ENCODE measurements at places on chromosomes 13 and 19.
A peak's percentile ranks its signal among the peaks of the same experiment; 100 is the strongest.

- DNase-seq, result peak; percentile 41
Measured at GRCh38 chr19:15195371-15196334, 5.1 kb downstream of the NOTCH3 start.

DNA sequence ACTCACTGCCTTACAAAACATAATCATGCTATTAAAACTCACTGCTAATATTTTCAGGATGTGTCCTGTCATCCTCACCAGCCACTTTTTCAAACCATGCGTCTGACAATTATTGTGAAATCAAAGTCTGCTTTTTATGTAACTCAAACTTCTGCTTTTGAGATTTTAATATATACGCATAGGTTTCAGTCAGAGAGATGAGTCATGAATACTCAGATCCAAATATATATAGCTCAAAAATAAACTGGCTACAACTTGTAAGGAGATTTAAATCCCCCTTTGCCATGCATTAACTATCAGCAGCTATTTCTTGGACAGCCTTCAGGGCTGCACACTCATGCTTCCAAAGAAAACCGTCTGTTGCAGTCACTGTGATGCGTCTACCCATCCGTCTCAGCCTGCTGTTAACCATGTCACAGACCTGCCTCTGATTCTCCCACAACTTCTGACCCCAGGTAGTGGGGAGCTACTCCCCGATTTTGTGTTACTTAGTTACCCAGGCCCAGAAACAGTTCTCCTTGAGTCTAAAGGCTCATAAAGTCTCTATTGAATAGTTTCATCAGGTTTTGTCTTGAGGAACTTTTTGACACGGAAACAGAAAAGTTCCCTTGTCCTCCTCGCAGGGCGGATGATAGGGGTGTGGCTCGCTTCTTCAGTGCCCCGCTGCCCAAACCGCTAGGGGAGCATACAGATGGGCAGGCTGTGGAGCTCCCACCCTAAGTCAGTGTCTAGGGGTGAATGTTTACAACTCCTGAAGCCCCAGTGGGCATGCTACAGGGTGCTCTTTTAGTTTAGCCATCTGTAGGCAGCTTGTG, 33.8 kb upstream of the SGCG start:
- no peak for DNase-seq

- no peak for DNase-seq
Measured at GRCh38 chr19:18287836-18288772, 6.7 kb upstream of the JUND start.

DNA sequence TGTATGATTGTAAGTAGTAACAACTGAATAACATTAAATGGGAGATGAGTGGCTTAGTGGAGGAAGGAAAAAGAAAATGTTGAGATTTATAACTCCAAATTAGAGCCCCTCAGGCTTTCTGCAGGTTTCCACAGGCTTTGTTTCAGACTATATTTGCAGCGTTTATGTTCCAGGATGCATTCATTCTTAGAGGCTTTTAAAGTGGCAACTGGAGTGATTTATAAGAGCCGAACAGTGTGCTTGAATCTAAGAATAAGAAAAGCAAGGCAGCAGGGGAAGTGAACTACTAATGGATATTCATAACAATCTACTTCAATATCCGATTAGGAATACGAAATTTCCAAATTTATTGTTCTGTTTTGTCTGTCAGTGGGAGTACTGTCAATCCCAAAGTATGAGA, 91.0 kb downstream of the UFM1 start:
- DNase-seq, result no peak

DNA sequence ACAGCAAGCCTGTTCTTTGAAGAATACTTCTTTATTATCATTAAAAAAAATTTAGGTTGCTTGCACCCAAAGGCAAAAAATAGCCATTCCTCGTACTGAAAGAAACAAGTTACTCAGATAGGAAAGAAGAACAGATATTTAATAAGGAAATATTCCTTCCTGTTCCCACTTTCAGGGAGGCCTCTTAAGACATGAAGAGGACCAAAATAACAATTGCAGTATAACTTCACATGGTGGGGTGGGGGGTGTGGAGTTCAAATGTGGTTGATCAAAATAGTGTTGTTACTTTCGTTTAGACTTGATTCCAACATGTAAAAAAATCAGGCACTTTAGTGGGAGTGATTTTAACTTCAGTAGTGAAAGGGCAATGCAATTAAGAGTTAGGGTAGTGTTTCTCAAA, 3.6 kb downstream of the RGCC start:
- DNase-seq, result no peak

DNA sequence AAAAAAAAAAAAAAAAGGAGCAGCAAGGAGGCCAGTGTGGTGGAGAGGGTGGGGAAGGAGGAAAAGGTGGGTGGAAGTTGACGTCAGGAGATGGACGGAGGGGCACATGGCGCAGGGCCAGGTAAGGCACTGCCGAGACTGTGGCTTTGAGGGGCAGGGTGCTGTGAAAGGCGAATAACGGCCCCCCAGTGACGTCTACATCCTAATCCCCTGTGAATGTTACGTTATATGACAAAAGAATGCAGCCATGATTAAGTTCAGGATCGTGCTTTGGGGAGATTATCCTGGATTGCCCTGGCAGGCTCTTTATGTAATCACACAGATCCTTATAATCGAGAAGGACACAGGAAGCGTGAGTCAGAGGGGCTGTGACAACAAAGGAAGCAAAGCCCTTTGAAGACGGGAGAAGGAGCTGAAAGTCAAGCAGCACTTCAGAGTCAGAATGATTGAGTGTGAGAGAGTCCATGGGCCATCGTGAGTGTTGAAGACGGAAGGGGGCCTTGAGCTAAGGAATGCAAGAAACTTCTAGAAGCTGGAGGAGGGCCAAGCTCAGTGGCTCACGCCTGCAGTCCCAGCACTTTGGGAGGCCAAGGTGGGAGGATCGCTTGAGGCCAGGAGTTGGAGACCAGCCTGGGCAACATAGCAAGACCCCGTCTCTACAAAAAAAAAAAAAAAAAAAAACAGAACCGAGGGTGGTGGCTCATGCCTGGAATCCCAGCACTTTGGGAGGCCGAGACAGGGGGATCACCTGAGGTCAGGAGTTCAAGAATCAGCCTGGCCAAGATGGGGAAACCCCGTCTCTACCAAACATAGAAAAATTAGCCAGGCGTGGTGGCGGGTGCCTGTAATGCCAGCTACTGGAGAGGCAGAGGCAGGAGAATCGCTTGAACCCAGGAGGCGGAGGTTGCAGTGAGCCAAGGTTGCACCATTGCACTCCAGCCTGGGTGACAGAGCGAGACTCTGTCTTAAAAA, 13.8 kb upstream of the CEACAM16 start:
- DNase-seq, result no peak

DNA sequence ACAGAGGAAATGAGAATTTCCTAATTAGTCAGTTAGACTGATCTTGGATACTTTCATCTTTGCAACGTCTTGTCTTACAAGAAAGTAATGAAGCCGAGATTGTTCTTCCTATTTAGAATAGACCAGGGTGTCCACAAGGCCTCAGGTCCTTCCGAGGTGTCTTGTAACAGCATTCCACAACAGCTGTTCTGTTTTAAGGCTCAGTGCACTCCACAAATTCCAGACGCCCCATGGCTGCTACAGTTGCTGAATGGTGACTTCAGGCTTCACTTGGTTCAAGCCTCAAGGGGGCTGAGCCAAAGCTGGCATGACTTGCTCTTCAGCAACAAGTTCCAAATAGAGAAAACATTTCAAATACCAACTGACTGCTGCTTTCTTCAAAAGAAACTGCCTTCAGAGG, 143.4 kb downstream of the SHISA2 start:
- DNase-seq, result no peak

DNA sequence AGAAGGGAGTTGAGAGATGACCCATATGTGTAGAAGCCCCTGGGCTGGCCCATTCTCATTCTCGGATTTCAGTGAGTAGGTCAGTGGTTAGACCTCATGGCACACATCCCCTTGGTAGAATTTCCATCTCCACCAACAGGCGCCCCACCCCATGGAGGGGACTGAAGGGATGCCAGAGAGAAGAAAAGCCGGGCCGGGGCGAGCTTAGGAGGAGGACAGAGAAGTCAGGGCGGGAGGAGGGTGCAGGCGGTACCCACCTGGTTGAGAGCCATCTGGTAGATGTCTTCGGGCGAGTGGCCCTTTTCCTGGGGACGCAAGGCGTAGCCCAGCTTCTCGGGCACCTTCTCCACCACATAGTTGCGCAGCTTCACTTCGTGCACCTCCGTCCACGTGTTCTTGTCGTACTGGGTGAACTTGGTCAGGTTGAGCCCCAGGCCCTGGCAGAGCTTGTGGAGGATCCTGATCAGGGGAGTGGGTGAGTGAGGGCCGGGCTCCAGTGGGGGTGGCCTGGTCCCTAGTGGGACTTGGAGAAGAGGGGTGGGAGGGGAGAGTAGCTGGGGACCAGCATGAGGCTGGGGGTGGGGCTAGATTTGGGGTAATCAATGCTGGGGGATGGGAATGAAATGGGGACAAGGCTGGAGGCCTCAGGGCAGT, 2.5 kb downstream of the IL4I1 start:
- DNase-seq, result no peak

DNA sequence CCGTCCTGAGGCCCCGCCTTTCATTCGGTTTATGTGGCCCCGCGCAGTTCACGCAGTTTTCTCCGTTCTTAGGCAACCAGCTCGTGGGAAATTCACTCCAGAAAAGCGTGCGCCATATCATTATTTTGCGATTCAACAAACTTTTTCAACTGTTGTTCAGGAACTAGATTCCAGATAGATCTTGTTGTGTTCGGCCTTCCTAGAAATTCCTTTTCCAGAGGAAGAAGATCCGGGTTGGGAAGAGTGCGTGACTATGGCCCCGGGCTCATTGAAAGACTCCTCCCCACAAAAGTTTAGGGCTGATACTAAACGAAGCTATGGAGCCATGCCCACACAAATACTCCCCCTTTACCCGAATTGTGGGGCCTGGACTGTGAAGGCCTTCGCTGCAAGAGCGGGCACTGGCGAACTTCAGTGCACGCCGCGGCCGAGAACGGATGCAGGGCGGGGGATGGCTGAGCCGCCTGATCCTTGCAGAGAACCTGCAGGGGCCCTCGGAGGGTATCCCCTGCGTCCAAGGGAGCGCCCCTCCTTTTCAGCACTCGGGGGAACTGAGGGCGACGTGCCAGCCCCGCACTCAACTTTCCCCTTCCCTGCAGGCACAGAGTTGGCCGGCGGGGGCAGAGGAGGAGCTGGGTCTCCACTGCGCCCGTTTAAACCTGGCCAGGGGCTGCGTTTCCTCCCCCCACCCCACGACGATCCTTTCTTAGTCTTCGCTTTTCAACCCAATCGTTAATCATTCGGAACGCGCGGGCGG, 904 bp upstream of the SOX1 start:
- no peak for DNase-seq

All from activated T-cell treated with anti-CD3 and anti-CD28 coated beads, Interleukin-2, amount 50 U/mL, for 48 hours (primary cell).